ENCODE measurements at places on chromosomes 4 and X. TPM values are rescaled to one million over a fixed set of nuclear protein-coding genes. Genes with fewer than 3 reads are reported as not detected.

DNA sequence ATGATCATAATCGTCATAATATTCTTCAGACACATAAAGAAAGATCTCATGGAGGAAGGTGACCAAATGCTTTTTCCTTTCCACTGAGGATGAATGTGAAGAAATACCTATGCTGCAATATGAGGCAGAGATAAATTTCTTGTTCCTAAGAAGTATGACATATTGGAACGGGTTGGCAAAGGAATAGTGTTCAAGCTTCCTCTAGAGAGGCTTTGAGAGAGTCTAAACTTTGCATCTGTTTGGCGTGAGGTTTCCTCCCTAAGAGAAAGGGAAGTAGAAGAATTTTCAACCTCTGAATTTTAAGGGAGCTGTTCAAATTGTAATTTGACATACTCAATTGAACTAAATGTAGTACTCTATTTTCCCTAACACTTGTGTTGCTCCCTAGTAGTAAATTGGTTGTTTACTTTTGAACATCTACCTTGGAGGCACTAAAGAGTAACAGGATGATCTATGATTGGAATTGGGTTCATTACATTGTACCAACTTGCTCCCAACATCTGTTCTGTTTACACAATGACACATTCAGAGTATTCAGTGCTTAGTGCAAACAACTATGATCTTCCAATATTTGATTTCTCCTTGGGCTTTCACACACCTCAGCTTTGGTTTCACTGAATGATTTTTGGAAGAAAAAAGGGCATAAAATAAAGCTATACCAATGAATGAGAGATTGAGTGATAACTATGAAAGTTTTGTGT lies 122.0 kb downstream of the CORIN start:
- no peak for DNase-seq
- H3K36me3 ChIP-seq: no peaks in the 10 kb centered on the region
- no peak overlapping the region for H3K27ac ChIP-seq
- H3K4me3 ChIP-seq: no peak overlapping the region
- no peaks in the 10 kb centered on the region for H3K4me1 ChIP-seq

GRCh38 chrX:15881381-15881897 lies 26.8 kb upstream of the AP1S2 start:
- no peaks in the 10 kb centered on the region for H3K36me3 ChIP-seq
- no peak for DNase-seq
- H3K27ac ChIP-seq: no peak overlapping the region
- H3K4me3 ChIP-seq: no peak overlapping the region

The GPR143 gene
- 18.5 TPM for total RNA-seq

The HEPH gene
- total RNA-seq: 41.4 TPM

All from H1 (cell line).